A549 treated with CORT108297 at 1 μM for 4 hours (cell line): ENCODE measurements at places on chromosomes 2 and 18. TPM values are rescaled to one million over a fixed set of nuclear protein-coding genes. Genes with fewer than 3 reads are reported as not detected.

Gene IL1F10
- not detected in 5 replicates for total RNA-seq

Gene NGEF
- 15.2 to 21.6 TPM (median 17.6 TPM) in 5 replicates for total RNA-seq

Gene NYAP2
- total RNA-seq: not detected in 5 replicates

Gene TTC32
- total RNA-seq: 11.9 to 13.9 TPM (median 12.9 TPM) in 5 replicates

Gene HOXD1
- 0.16 to 0.32 TPM (median 0.18 TPM) in 5 replicates for total RNA-seq

Gene DUSP2
- 0.22 to 0.56 TPM (median 0.44 TPM) in 5 replicates for total RNA-seq

Gene KCNG2
- total RNA-seq: not detected in 5 replicates

Gene FSIP2
- total RNA-seq: not detected in 5 replicates

Gene ANKRD53
- 0.05 to 0.11 TPM in 2 of 5 replicates, not detected in the others for total RNA-seq

Gene ARHGAP15
- 0.25 TPM in 1 of 5 replicates, not detected in the others for total RNA-seq

Gene PKDCC
- 17.1 to 27.3 TPM (median 23.7 TPM) in 5 replicates for total RNA-seq

Gene MRPL19
- total RNA-seq: 69.2 to 76.6 TPM (median 72.9 TPM) in 5 replicates

Gene DSC2
- total RNA-seq: 0.94 to 1.6 TPM (median 1.2 TPM) in 5 replicates

Gene SLC4A5
- total RNA-seq: 0.24 to 0.63 TPM (median 0.42 TPM) in 5 replicates

Gene MC2R
- total RNA-seq: not detected in 5 replicates

Gene ANKRD23
- total RNA-seq: 0.72 to 2.6 TPM (median 2.2 TPM) in 5 replicates

Gene KCNG3
- 0.55 to 0.95 TPM (median 0.77 TPM) in 5 replicates for total RNA-seq

Gene CGREF1
- total RNA-seq: 7.2 to 8.5 TPM (median 7.7 TPM) in 5 replicates

Gene C2orf80
- total RNA-seq: not detected in 5 replicates

Gene EMILIN1
- 0.37 to 0.50 TPM (median 0.47 TPM) in 5 replicates for total RNA-seq

Gene CKAP2L
- total RNA-seq: 12.6 to 18.8 TPM (median 13.7 TPM) in 5 replicates

Gene ACVR1
- 24.8 to 29.4 TPM (median 28.7 TPM) in 5 replicates for total RNA-seq

Gene MOCOS
- total RNA-seq: 2.5 to 3.7 TPM (median 3.1 TPM) in 5 replicates

Gene MTX2
- 43.5 to 51.0 TPM (median 44.2 TPM) in 5 replicates for total RNA-seq

Gene MLPH
- total RNA-seq: 251 to 312 TPM (median 290 TPM) in 5 replicates

Gene CD207
- 0.07 TPM in 1 of 5 replicates, not detected in the others for total RNA-seq

Gene CEP68
- 7.5 to 12.6 TPM (median 10.4 TPM) in 5 replicates for total RNA-seq

Gene TUBA4B
- total RNA-seq: 0.30 to 0.56 TPM (median 0.37 TPM) in 5 replicates

Gene HYCC2
- 2.8 to 5.5 TPM (median 3.4 TPM) in 5 replicates for total RNA-seq

Gene RIT2
- not detected in 5 replicates for total RNA-seq

Gene FBXO48
- total RNA-seq: 0.49 to 0.65 TPM (median 0.53 TPM) in 5 replicates

Gene ROCK2
- 21.0 to 31.6 TPM (median 26.3 TPM) in 5 replicates for total RNA-seq

Gene IRS1
- 13.6 to 20.2 TPM (median 17.2 TPM) in 5 replicates for total RNA-seq

Gene B3GNT7
- 1.6 to 2.1 TPM (median 1.9 TPM) in 5 replicates for total RNA-seq

Gene CLASP1
- 12.3 to 18.1 TPM (median 17.6 TPM) in 5 replicates for total RNA-seq

Gene TUBB8B
- 0.07 TPM in 1 of 5 replicates, not detected in the others for total RNA-seq

Gene PAIP2B
- 0.25 to 0.35 TPM (median 0.27 TPM) in 5 replicates for total RNA-seq

Gene DNER
- 6.2 to 10.2 TPM (median 7.2 TPM) in 5 replicates for total RNA-seq

Gene PAX3
- total RNA-seq: not detected in 5 replicates

Gene SAG
- total RNA-seq: not detected in 5 replicates

Gene LYG2
- total RNA-seq: not detected in 5 replicates

Gene SYT4
- not detected in 5 replicates for total RNA-seq

Gene MTCL1
- 52.2 to 67.0 TPM (median 62.2 TPM) in 5 replicates for total RNA-seq

Gene DNAJC5G
- not detected in 5 replicates for total RNA-seq

Gene CAPN13
- total RNA-seq: 0.03 to 0.15 TPM (median 0.05 TPM) in 4 of 5 replicates, not detected in the other
